ENCODE measurements at places on chromosomes 4 and X. TPM values are rescaled to one million over a fixed set of nuclear protein-coding genes. Genes with fewer than 3 reads are reported as not detected.

Gene OPN1MW3
- total RNA-seq: not detected

Gene RNF212
- total RNA-seq: 0.53 TPM

Gene FABP2
- total RNA-seq: not detected

Gene RASGEF1B
- total RNA-seq: 9.1 TPM

DNA sequence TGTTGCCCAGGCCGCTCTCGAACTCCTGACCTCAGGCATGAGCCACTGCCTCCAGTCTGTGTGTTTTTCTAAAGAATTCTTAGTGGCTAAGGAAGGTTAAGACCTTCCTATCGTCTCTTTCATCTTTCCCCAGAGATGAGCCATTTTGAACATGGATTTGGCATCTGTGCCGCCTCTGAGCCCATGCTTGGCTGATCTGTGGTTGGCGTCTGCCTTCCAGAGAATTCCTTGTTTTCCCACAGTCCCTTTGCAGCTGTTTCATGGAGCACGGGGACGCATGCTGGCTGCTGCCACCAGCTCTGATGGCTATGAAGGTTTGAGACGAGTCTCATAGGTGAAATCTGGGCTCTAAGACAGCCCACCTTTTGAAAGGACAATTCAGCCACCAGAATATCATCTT, 60.4 kb downstream of the SHROOM2 start:
- no peaks in the 10 kb centered on the region for H3K36me3 ChIP-seq
- H3K4me1 ChIP-seq: no peaks in the 10 kb centered on the region

DNA sequence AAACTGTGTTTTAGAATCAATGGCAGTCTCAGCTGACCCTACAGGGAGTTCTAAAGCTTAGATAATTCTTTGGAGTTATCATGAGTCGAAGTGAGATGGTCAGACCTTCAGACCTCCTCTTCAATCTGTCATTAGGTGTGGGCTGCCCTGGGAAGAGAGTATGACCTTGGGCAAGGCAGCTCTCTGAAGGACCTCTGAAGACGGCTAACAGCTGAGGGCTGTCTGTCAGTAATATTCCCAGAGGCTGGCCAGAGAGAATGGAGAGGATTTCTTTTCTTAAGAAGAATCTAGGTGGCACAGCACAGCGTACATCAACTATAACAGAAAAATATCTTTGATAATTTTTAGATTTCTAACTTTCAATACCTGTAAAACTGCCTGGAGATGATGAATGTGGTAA, 379.4 kb downstream of the ZNF674 start:
- DNase-seq: no peak
- no peaks in the 10 kb centered on the region for H3K36me3 ChIP-seq
- H3K27ac ChIP-seq: no peak overlapping the region
- H3K27me3 ChIP-seq: no peaks in the 10 kb centered on the region
- H3K4me3 ChIP-seq: no peak overlapping the region

GRCh38 chr4:104859601-104860237, 287.0 kb upstream of the TET2 start:
- H3K4me3 ChIP-seq: no peak overlapping the region
- H3K27me3 ChIP-seq: no peaks in the 10 kb centered on the region
- H3K27ac ChIP-seq: no peak overlapping the region
- H3K36me3 ChIP-seq: no peaks in the 10 kb centered on the region

DNA sequence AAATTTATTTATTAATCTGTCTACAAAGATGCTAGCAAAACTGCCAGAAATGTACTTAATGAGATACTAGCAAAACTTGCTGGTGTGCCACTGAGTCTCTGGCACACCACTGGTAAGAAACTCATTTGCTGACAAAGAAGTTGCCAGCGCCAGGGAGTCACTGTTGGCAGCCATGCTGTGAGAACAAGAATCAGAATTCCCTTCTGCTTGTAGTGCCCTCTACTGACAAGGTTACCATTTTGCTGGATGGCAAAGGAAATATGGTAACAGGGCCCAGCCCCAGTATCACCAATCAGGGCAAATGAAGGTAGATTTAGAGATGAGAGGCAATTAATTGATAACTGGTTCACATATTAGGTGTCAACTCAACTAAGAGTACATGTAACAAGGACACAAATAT, 750.1 kb upstream of the ADGRL3 start:
- no peak overlapping the region for H3K4me3 ChIP-seq
- no peak for DNase-seq
- no peaks in the 10 kb centered on the region for H3K27me3 ChIP-seq

- H3K27me3 ChIP-seq: no peaks in the 10 kb centered on the region
- no peaks in the 10 kb centered on the region for H3K4me1 ChIP-seq
- H3K27ac ChIP-seq: no peak overlapping the region
- H3K4me3 ChIP-seq: no peak overlapping the region
- no peaks in the 10 kb centered on the region for H3K36me3 ChIP-seq
- DNase-seq: no peak
Measured at GRCh38 chrX:77450996-77451395, 3.8 kb downstream of the FGF16 start.

- peaks cover 85% of the 10 kb centered on the region for H3K36me3 ChIP-seq
- no peak overlapping the region for H3K4me3 ChIP-seq
- no peaks in the 10 kb centered on the region for H3K27me3 ChIP-seq
Measured at GRCh38 chr4:168275836-168276235, 42.7 kb downstream of the DDX60 start.

DNA sequence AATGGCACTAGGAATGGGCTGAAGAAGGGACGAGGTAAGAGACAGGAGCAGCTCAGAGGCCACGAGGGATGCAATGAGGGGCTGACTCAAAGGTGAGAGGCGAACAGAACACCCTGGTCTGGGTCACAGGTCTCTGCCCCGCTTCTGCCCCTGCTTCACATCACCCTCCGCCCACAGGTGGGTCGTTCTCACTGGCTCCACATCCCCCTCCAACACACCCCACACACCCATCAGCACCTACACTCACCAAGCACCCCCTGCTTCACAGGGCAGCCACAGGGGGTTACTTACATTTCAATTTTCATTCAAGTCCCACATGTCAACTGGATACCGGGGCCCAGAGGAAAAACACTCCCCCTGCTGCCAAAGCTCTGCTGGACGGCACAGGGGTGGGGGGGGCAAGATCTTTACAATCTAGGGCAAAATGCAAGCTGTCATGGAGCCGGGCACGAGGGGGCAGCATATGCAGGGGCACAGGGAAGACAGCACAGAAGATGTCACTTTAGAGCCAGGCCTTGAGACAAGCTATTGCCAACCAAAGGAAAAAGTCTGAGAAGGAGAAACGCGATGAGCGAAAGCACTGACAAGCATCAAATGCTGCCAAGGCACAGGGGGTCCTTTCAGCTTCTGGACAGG, 94.0 kb downstream of the AFAP1 start:
- no peaks in the 10 kb centered on the region for H3K36me3 ChIP-seq
- H3K27me3 ChIP-seq: no peaks in the 10 kb centered on the region
- no peak overlapping the region for H3K4me3 ChIP-seq
- DNase-seq: no peak
- no peak overlapping the region for H3K27ac ChIP-seq

- DNase-seq: no peak
- H3K4me1 ChIP-seq: no peaks in the 10 kb centered on the region
- no peak overlapping the region for H3K27ac ChIP-seq
- H3K27me3 ChIP-seq: no peaks in the 10 kb centered on the region
- H3K4me3 ChIP-seq: no peak overlapping the region
Measured at GRCh38 chr4:146857298-146857697, 88.4 kb downstream of the TTC29 start.

- H3K27me3 ChIP-seq: peaks cover 17% of the 10 kb centered on the region
- H3K27ac ChIP-seq: peak overlapping the region; percentile 92
- H3K4me3 ChIP-seq: peak overlapping the region; percentile 54
- peak; percentile 71 for DNase-seq
- no peaks in the 10 kb centered on the region for H3K36me3 ChIP-seq
- H3K4me1 ChIP-seq: peaks cover 9% of the 10 kb centered on the region
Measured at GRCh38 chr4:1579901-1580691, 104.0 kb downstream of the FAM53A start.
